Right cardiac atrium (tissue), 5 donors: ENCODE measurements at places on chromosomes 1 and 21.

DNA sequence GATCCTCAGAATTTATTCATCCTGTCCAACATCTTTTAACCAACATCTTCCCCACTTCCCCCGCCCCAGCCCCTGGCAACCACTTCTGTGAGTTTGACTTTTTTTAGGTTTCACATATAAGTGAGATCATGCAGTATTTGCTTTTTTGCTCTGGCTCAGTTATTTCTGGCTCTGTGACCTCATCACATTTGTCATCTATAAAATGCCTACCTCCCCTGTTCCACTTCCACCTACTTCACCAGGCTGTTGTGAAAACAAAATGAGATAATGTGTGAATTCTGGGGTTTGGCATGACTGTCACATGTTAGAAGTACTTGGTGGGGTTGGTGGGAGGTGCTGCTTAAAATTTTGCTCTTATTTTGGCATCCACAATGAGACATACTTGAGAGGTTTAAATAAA is 18.4 kb downstream of the HHAT start:
- no peak for DNase-seq

DNA sequence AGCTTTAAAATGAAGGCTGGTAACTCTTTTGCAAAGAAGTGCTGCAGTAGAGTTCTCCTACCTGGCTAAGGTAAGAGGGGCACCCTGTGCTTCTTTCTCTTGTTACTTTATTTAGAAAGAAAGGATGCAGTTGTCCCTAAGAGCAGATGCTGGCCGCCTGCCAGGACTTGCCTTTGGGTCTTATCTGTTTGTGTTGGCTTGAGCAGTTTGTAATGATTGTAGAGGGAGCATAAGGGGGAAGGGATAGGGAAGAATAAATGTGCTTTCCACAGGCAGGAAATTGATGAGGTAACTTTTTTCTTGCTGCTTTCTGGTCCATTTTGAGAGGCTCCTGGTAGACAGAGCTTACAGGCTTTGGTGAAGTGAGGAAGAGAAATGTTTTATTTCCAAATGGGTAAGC is 229.6 kb downstream of the HHAT start:
- peak; percentile 87 for DNase-seq

DNA sequence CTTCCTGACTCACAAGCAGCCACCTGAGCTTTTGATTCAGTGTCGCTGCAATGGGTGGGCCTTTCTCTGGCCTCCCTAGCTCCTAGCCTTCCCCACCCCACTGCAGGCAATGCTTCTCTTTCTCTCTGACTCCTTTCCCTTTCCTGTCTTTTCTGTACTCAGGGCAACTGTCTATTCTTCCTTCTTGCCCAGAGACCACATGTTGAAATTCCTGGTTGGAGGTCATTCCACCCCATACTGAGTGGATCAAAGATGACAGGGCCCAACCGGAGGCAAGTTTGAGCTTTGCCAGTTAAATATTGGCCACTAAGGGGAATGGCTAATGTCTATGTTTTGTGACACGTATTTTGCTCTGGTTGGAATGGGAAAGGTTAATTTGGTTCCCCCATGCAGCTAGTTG is 65.2 kb upstream of the ARID1A start:
- DNase-seq = no peak

GRCh38 chr1:47182676-47183235 is 7.1 kb downstream of the PDZK1IP1 start:
- no peak for DNase-seq

- peak; percentile 73 for DNase-seq
These were observed 26.7 kb downstream of the RGSL1 start for GRCh38 chr1:182476625-182477024.

GRCh38 chr1:101993710-101994109 is 3.0 kb downstream of the OLFM3 start:
- DNase-seq = no peak

- DNase-seq = peak; percentile 81
These were observed 94.2 kb downstream of the PLXNA2 start for GRCh38 chr1:208149776-208150514.

GRCh38 chr1:184255560-184255959 is 131.3 kb upstream of the C1orf21 start:
- DNase-seq = no peak

- DNase-seq = no peak
These were observed 174.5 kb upstream of the RUNX1 start for GRCh38 chr21:35223480-35224156.

- DNase-seq = no peak
These were observed 62.6 kb upstream of the C1orf105 start for GRCh38 chr1:172357753-172358385.

DNA sequence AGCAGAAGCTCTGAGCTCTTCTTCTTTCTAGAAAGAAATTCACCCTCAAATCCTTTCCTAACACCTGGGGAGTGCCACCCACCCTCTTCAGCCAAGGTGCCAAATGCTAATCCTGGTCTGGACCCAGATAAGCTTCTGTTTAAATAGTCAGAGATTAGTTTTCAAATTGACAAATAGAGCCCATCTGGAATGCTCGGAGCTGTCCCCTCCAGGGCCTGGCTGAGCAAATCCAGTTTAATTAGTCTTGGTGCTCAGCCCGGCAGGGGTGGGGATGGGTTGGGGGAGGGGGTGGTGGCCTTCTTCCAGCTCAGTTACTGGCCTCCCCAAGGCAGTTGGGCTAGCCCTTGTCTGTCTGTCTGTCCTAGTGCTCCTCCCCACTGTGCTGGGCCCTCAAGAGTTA is 269.5 kb downstream of the GRIK3 start:
- DNase-seq = no peak

DNA sequence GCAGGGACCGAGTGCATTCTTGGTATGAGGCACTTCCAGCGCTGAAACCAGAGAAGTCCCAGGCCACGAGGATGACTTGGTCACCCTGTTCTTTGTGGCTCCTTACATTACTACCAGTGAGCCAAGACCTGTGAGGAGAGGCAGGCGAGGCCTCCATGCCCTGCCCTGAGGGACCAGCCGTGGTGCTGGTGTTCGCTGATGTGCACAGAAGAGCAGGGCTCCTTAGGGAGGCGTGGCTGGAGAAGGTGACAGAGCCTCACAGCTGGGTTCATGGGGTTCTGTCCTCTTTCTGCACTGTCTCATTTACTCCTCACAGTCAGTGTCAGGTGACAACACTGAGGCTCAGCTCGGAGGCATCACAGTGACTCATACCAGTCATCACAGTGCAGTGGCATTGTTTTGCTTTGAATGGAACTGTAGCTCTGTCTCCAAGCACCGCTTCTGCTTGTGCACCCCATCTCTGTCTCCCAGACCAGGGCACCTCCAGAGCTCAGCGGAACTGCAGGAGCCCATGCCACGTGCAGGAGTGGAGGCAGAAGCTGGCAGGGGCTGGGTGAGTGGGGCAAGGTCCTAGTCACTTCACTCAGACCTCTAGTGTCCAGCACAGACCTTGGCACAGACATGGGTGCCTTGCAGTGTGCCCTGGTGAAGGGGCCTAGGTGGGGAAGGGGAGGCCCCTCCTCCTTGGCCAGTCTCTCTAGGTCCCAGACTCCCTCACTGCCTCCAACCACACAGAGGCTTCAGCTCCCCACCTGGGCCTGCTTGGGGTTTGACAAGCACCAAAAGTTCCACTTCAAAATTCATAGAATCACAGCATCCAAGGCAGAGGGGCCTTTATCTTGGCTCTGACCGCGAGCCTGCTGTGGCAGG is 310.9 kb downstream of the MATN1 start:
- DNase-seq = no peak

GRCh38 chr1:206509612-206510257 is 2.4 kb downstream of the RASSF5 start:
- no peak for DNase-seq

- DNase-seq = no peak
These were observed 281.5 kb upstream of the VAMP3 start for GRCh38 chr1:7489586-7489985.

DNA sequence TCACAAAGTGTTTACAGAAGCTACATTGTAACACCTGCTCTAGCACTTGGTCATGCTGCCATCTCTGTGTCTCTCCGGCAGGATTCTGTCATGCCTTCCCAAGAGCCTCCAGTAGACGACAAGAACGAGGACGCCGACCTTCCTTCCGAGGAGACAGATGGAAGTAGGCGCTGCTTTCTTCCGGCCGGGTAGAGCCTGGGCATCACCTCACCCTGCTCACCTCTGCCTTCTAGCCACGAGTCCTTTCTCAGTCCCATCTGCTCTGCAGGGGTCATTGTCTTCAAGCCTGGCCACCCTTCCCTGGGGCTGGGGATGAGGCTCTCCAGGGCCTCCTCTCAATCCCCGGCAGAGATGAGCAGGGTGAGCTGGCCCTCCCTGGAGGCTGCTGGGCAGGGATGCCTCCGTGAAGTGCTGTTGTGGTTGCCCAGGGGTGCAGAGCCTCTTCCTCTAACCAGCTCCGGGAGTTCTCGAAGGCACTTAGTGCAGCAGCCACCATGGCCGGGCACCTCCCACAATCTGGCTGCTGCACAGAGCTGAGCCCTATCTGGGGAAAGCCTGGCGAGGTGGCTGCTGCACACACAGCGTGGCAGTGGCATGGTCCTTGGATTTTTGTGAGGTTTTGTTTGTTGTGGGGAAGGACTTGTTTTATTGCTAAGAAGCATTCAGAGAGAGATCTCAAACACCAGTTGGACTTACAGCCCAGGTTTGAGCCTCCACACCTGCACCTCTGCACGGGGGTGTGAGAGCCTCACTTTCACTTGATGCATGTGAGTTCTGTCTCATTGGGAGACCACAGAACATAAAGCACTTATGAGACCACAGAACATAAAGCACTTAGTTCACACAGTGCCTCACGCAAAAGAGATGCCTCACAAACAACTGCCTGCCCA is 48.4 kb downstream of the FAAP20 start:
- peak; percentile 30 for DNase-seq
